ENCODE measurements at places on chromosomes 12 and 14.
A peak's percentile ranks its signal among the peaks of the same experiment; 100 is the strongest.

DNA sequence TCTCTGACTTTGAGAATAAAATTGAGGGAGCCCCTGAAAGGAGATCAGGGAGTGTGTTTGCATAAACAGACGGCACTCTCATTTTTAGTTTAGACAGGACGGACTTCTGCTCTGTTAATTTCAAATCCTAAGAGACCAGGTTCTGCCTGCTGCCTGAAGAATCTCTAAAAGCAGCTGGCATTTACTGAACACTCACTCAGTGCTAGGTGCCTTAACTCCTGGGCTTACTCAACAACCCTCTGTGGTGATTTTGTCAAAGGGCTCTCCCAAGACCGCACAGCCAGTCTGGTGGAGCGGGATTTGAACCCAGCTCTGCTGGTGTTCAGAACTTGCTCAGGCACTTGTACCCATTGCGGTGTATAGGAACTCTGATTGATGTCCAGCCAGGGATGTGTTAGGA lies 2.2 kb downstream of the ORAI1 start:
- DNase-seq: no peak

GRCh38 chr12:89862511-89863445 lies 154.1 kb upstream of the ATP2B1 start:
- DNase-seq: no peak

- DNase-seq: peak; percentile 88
These were observed 110.4 kb downstream of the DAD1 start for GRCh38 chr14:22478670-22479069.

GRCh38 chr12:101729842-101730241 lies 9.4 kb downstream of the SYCP3 start:
- no peak for DNase-seq

DNA sequence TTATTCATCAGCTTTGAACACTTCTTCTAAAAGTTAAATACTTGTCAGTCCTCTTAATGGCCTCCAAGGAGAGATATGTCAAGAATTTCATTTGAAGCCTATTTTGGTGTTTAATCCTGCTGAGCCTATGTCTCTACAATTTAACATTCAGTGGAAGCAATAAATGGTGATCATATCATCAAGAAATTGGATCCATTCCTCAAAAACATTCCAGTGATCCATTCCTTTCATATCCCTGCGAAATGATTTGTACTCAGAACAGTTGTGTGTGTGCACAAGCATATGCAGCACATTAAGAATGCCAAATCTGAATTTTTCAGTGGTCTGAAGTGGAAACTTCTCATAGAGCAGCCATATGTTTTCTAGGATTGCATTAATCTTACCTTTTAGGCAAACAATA lies 373.7 kb upstream of the SYT1 start:
- no peak for DNase-seq

GRCh38 chr12:1936406-1937320 lies 18.2 kb upstream of the CACNA2D4 start:
- DNase-seq: peak; percentile 51

- no peak for DNase-seq
These were observed 59.5 kb upstream of the JDP2 start for GRCh38 chr14:75368333-75368732.

DNA sequence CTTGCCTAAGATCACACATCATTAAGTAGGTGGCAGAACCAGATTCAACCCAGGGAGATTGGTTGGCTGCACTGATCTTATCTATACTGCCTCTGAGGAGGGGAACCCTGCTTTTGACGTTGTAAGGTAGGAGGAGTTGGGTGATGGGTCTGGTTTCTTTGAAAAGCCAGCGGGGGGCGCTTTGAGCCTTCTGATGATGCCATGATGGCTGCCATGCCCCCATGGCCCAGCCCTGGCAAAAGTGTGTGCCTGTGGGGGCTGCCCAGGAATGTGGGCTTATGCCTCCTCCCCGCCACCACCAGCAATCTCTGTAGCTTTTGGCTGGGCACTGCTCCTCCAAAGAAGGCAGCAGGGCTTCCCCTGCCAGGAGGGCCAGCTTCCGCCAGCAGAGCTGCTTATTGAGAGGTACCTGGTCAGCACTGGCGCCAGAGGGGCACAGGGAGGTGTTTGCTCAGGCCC lies 224.3 kb downstream of the SLC41A2 start:
- peak; percentile 48 for DNase-seq

GRCh38 chr12:45285717-45286116 lies 69.8 kb downstream of the ANO6 start:
- DNase-seq: peak; percentile 39

- DNase-seq: peak; percentile 70
These were observed 120.7 kb upstream of the PWP1 start for GRCh38 chr12:107564946-107565345.

- no peak for DNase-seq
These were observed 25.8 kb downstream of the DAO start for GRCh38 chr12:108905725-108906124.

- DNase-seq: no peak
These were observed 12.9 kb downstream of the FSCB start for GRCh38 chr14:44494137-44494536.

DNA sequence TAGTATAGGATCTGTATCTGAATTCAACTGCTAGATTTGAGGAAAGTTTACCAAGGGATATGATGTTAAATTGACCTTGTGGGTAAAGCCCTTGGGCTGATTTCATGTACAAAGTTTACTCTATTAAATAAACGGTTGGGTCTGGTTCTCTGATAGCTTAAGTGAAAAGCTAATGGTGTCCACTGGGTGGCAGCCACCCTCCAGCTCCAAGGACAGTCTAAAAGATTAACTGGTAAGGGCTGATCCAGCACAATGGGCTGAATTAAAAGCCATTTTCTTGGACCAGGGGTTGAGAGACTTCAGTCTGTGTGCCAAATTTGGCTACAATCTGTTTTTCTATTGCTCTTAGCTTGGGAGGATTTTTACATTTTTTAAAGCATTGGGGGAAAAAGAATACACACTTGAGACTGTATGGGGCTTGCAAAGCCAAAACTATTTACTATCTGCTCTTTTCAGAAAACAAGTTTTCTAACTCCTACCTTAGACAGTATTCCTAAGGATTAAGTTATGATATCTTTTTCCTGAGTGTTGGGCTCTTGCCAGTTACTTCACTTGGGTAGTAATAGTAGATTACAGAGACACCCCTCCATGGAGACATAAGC lies 116.5 kb downstream of the GPHN start:
- peak; percentile 77 for DNase-seq

GRCh38 chr12:51087818-51088217 lies 4.4 kb upstream of the CSRNP2 start:
- no peak for DNase-seq

DNA sequence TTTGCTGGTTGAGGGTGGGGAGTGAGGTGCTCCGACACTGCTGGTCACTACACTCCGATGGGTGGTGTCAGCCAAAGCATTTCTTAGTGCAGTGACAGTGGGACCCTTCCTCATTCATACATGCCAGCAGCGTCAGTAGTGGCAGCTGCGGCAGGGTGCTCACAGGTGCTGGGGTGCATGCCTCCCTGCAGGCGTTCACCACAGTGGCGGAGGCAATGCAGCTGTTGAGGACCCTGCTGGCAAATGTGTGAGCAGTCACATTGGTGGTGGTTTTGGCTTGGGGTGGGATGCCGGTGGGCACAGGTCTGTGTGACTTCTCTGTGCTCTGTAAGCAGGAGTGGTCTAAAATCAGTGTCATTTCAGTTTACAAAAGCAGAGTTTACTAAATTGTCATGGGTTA lies 464.6 kb downstream of the FUT8 start:
- DNase-seq: no peak

- no peak for DNase-seq
These were observed 162.2 kb upstream of the ALG10B start for GRCh38 chr12:38154096-38155019.

GRCh38 chr14:52740751-52741150 lies 10.8 kb downstream of the STYX start:
- DNase-seq: no peak

DNA sequence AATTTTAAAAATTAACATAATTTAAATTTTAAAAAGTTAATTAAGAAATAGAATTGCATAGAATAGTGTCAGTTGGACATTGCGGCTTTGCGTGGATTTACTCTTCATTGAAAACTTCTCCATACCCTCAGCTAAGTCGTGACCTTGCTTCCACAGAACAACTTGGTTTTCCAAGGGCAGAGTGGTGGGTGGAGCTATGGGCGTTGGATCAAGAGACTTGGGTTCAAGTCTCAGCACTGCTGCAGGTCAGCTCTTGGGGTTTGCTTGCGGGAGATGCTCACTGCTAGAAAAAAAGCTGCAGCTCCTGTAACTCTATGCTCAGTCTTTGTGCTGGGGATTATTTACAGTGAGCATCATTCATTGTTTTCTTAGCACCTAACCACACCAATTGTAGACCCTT lies 133.7 kb downstream of the PRIMA1 start:
- DNase-seq: peak; percentile 4

GRCh38 chr12:7046383-7047105 lies 14.0 kb upstream of the C1S start:
- DNase-seq: no peak

DNA sequence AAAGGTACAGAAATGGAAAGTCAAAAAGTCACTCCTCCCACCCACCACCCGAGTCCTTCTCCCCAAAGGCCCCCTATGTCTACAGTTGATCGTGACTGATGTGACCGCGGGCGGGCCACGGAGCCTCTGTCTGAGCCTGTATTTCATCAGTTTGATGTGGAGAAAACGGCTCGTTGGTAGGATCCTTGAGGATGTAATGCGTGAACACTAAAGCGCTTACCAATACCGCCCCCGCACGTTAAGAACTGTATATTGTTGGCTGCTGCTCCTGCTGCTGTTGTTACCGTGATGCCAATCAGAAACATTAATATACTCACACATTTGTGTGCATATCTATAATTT lies 24.6 kb upstream of the UBC start:
- no peak for DNase-seq
